ENCODE measurements at places on chromosomes 12 and 14. TPM values are rescaled to one million over a fixed set of nuclear protein-coding genes. Genes with fewer than 3 reads are reported as not detected.

GRCh38 chr14:85415015-85415712 lies 114.8 kb upstream of the FLRT2 start:
- DNase-seq = peak; percentile 6

DNA sequence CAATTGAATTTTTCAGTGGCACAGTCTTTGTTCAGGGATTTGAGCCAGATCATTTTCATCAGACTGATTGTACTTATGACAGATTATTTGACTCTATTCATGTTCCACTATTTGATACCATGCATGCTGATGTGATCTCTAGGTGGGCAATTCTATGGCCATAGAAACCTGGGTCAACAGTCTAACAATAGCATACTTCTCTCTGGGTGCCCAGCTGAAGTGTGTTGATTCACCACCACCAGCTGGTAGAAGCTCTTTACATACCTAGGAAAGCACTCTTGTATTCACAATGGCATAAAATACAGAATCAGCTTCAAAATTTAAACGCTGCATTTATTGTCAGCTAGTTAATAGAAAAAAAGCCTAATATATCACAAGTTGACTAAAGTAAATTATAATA lies 90.2 kb upstream of the TMTC2 start:
- no peak for DNase-seq

RERG gene
- not detected for total RNA-seq

- no peak for DNase-seq
These were observed 87.2 kb upstream of the CDKN3 start for GRCh38 chr14:54309615-54310014.

SMIM41 gene
- total RNA-seq = not detected

RAB3IP gene
- 11.0 TPM for total RNA-seq

GRCh38 chr12:4172999-4173398 lies 100.6 kb upstream of the CCND2 start:
- DNase-seq = peak; percentile 38

EIF2S3B gene
- total RNA-seq = 0.64 TPM

DNA sequence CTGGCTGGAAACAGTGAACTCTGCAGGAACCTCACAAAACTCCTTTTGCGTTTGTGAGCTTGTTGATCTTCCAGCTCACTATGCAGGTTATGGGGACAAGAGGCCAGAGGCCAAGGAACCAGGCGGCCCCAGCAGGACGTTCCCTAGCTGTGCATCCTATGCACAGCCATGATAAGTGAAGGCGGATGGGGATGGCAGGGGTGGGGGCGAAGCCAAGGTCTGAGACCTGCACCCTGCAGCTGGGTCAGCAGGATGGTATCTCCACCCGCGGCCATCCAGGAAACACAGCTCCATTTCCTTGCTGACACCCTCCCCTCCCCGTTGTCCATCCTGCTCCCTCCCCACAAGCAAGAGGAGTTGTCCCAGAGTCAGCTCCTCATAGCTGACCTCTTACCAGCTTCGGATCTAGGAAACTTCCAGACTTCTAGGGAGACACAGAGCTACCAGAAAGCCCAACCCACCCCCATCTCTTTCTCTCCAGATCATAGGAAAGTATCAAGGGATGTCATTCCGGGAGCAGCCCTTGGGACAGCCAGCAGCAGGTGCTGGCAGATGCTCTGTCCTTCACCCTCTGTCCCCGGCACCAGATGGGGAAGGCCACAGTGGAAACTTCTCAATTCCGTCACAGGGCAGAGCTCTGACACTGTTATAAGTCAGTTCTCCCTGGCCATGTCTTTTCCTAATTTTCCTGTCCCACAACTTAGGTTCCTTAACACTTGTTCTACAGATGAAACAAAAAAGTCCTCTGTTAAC lies 9.4 kb downstream of the ZBTB39 start:
- no peak for DNase-seq

PTGDR gene
- total RNA-seq = not detected

DNA sequence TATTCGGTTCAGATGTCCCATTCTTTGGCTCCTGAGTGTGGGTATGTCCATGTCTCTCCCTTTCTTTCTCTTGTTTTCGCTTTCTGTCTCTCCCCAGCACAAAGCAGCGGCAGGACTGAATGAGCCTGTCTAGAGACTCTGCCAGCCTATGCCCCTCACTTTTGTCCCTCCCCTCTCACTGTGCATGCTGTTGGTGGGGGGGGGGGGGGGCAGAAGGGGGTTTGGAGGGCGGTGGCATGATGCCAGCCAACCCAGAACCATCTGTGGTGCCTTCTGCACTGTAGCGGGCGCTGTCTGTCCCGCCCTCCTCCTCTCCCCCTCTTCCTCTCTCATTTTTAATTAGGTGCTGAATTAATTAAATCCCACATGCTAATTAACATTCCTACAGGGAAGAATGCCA lies 17.7 kb downstream of the NGDN start:
- DNase-seq = no peak

CYP46A1 gene
- 0.02 TPM for total RNA-seq

- no peak for DNase-seq
These were observed 11.5 kb upstream of the WNK1 start for GRCh38 chr12:740921-741320.

- peak; percentile 63 for DNase-seq
These were observed 21.3 kb downstream of the GCH1 start for GRCh38 chr14:54881235-54881760.

TAS2R20 gene
- total RNA-seq = 0.07 TPM
